Cortex of kidney (tissue), 1 donor: ENCODE measurements at places on chromosomes 3 and 15.

DNA sequence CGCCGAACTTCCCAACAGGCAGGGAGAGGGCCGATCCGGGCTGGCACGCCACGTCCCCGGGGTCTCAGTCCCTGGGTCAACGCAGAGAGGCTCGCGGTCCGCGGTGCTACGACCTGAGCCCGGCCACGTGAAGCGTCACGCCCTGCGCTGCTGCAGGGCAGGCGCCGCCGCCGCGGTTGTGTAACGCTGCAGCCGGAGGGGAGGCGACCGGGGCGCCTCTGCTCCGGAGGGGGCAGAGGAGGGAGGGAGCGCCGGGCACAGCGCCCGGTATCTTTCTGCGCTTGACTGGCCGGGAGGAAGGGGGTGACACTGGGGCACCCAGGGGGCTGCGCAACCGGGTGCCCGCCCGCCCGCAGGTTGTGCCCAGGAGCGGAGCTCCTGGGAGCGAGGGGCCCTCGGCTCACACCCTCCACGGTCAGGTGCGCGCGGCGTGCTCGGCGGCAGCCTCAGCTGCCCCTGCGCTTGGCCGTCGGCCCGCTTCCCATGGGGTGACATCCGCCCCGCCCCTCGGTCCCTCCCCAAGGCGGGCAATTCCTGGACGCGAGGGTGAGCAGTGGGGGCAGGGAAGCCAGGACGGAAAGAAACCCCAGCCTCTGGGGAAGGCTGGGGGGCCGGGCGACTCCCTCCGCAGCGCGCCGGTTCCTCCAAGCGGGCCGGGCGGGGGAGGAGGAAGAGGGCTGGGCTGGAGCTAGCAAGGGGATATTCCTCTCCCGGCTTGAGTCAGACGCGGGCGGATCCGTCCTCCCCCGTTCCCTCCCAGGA, 852 bp upstream of the BHLHE40 start:
- DNase-seq: peak; percentile 100

- DNase-seq: no peak
Measured at GRCh38 chr3:108024146-108024850, 66.5 kb downstream of the CD47 start.

DNA sequence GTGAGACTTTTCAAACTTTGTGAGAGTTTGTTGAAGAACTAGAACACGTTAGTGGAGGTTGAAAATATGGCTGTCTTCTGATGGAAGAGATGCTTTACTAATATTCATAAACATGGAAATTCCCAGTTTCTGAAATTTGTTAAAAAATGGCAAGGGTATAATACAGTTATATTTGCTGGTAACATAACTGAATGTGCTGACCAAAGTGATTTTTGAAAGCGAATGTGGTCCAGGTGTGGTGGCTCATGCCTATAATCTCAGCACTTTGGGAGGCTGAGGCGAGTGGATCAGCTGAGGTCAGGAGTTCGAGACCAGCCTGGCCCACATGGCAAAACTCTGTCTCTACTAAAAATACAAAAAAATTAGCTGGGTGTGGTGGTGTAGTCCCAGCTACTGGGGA, 18.1 kb downstream of the FXR1 start:
- no peak for DNase-seq

- DNase-seq: peak; percentile 12
Measured at GRCh38 chr3:128382221-128382807, 84.4 kb downstream of the DNAJB8 start.

GRCh38 chr3:128319107-128319506, 147.6 kb downstream of the DNAJB8 start:
- no peak for DNase-seq

GRCh38 chr15:52759969-52760368, 30.2 kb downstream of the ONECUT1 start:
- DNase-seq: no peak

DNA sequence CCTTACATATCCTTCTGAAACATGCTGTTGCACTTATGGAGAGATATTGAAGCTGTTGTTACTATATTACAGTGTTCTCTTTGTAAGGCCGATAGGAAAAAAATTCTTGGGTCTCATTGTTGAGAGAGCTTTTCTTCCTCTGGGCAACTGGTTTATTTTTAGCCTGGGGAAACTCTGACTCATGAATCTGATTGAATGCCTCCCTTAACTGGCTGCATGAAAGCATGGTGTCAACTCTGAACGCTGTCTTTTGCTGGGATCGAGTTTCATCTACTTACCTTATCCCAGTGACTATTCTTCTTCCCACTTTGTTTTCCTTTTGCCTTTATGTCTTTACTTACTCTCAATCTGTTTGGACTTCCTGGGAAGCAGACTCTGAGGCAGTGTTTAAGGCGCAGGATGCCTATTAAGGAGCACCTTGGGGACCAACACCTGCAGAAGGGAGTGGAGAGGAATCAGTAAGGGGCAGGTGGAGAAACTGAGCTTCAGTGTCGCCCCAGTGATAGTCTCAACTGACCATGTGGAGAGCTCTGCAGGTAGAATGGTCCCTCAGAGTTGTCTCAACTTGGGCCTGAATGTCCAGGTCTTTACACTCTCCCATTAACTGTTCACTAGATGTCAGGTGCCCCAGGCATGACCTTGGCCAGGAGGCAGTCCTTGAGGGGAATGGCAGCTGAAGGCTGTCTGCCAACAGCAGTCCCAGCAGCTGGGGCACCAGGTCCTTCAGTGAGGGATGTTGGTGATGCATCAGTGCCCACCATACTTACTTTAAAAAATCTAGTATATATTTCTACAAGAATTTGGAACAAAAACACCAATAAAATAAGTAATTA, 88.9 kb upstream of the CCNL1 start:
- no peak for DNase-seq

DNA sequence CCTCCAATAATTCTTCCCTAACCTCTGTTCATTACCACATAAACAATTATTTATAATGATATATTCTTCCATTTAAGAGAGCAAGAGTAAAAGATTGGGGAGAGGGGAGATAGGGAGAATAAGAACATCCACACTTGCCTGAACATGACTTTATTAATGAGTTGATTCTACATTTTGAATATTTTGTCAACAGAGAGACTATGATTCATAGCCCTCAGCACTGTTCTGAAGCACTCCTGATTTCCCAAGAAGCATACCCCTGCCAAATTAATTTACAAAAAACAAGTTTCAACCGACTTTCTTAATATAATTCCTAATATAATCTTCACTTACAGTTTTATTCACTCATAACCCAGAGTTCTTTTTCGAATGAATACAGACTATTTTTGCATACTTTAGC, 828.8 kb downstream of the ROBO2 start:
- no peak for DNase-seq

- DNase-seq: no peak
Measured at GRCh38 chr15:62248277-62248984, 83.3 kb upstream of the C2CD4B start.

- no peak for DNase-seq
Measured at GRCh38 chr3:150528354-150528797, 17.9 kb downstream of the SERP1 start.

GRCh38 chr3:112115161-112115739, 17.8 kb downstream of the GCSAM start:
- DNase-seq: no peak

DNA sequence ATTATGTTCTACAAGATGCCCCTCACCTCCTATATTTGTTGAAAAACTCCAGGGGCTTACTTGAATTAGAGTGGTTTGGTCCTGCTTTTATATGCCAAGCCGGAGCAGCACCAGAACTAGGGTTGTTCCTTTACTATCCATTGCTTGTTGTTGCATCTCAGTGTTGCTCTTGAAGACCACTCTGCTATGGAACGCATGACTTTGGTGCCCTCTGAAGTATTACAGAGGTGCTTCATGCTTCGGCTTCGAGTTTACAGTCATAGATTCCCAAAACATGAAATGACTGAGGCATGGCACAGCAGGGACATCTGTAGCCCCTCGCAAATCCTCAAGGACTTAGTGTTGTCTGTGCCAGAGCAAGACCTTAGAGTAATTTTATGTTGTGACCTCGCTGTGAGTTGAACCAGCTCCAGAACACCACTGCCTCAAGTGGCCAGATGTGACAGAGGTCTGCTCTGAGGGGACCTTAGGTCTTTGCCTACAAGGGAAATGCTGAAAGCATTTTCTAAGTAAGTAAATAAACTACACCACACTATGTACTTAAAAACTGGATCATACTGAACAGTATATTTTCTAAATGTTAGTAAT, 67.2 kb upstream of the SIAH2 start:
- no peak for DNase-seq

- no peak for DNase-seq
Measured at GRCh38 chr3:60729056-60729455, 522.2 kb downstream of the FHIT start.

- DNase-seq: no peak
Measured at GRCh38 chr3:103189941-103190340, 755.1 kb downstream of the ZPLD1 start.

DNA sequence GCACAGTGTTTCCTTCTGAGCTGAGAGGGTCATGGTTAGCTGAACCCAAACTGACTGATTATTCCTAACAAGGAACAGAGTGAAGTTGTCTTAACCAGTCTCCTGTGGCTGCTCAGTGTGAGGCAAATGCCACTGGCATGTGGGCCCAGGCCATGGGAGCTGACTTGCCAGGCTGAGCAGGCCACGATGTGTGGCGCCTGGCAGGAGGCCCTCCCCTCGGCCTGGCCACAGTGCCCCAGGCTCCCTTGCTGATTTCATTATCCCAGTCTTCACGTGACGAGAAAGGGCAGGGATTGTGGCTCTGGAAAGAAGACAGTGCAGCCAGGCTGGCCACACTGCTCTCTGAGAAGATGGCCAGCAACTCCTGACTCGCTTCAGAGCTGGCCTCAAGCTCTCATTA, 58.8 kb downstream of the SLCO2A1 start:
- DNase-seq: no peak

- DNase-seq: no peak
Measured at GRCh38 chr3:60056404-60056803, 1006.6 kb upstream of the CFAP20DC start.

- DNase-seq: no peak
Measured at GRCh38 chr3:62242831-62243509, 130.4 kb downstream of the FEZF2 start.

- DNase-seq: no peak
Measured at GRCh38 chr15:63791228-63791627, 42.5 kb downstream of the HERC1 start.

DNA sequence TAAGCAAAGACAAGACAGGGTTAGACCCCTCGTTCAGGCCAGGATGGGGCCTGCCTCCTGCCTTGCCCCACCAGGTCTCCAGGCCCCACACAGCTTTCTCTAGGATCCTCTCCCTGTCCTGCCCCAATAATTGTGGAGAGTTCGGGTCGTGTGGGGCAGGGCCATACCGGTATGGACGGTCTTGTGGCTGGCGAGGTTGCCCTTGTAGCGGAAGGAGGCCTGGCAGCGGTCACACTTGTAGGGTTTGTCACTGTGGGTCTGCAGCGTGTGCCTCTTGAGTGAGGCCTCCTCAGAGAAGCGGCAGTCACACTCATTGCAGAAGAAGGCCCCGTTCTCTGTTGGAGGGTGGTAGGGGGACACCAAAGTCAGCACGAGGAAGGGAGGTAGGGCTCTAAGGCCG, 18.7 kb downstream of the BCL6 start:
- no peak for DNase-seq

DNA sequence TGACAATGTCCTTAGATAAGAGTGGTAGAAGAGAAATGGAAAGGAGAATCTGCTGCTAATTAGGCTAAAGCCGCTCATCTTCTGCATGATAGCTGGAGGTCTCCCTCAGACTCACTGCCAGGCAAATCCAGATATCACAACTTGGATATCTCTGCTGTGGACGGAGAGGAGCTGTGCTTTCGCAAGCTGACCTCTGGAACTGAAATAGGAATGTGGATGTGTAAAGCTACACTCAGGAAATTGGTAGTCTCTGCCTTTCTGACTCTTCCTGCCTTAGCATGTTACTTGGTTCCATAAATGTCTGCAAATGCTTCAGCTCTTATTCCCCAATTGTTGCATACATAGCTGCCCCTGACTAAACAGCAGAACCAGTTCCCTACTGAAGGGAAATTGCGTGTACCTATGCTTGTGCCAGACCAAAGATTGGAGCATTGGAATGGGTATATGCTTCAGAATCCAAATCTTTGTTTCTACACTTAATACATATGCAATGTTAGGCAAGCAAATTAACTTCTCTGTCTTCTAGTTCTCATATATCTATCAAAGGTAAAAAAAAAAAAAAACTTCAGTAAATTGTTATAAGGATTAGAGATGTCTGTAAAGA, 74.7 kb upstream of the ROBO2 start:
- DNase-seq: no peak

- DNase-seq: no peak
Measured at GRCh38 chr3:149340310-149340933, 7.0 kb upstream of the TM4SF18 start.

DNA sequence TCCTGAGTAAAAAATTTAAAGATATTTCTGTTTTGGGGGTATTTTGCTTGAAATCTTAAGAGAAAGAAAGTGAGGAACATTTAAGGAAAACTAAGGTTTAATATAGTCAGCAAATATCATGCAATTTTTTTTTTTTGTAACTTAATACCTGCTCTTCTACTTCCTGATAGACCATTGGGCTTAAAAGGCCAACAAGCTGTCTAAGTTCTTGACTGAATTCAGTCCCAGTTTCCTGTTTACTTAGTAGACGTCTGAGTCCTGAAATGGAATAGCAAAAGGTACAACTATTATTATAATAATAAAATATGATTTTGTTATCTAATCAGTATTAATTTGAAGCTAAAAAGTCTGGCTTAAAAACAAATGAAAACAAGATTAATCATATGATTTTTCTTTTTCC, 37.9 kb downstream of the IQCB1 start:
- no peak for DNase-seq

- no peak for DNase-seq
Measured at GRCh38 chr15:99983171-99983885, 250.1 kb upstream of the LYSMD4 start.

DNA sequence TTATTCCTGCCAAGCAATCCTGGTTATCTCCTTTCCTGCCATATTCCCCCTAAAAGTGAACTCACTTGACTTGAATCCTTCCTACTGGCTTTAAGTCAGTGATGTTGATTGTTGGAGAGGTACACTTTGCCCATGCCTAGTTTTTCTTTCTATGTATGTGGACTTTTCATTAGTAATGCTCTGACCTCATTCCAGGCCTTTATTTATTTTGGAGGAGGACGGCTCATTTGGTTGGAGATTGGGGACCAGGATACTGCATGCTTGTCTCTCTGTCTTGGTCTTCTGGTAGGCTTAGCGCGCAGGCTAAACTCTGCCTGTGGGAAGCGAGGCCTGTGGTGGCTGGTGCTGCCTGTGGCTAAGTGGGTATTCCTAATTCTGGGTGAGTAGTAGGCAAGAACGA, 29.1 kb upstream of the MTMR10 start:
- DNase-seq: no peak

- DNase-seq: no peak
Measured at GRCh38 chr3:46386205-46386604, 15.5 kb downstream of the CCR5 start.

GRCh38 chr3:160390565-160391138, 8.4 kb downstream of the IFT80 start:
- DNase-seq: no peak

DNA sequence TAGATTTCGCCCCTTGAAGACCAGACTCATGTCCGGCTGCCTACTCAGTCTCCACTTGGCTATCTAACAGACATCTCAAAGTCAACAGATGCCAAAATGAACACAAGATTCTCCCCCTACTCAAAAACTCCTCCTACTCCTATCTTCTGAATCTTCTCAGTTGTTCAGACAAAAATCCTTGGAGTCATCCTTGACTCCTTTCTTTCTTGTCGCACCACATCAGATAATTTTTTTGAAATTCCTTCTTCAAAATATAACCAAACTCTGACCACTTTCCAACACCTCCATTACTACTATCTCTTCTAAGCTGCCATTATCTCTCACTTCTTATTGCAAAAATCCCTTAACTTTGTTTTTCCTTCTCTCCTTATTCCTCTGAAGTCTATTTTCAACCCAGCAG, 141.9 kb upstream of the SLC7A14 start:
- no peak for DNase-seq

- no peak for DNase-seq
Measured at GRCh38 chr3:106401666-106402490, 533.1 kb upstream of the CBLB start.
